ENCODE measurements at places on chromosomes 1 and 21. TPM values are rescaled to one million over a fixed set of nuclear protein-coding genes. Genes with fewer than 3 reads are reported as not detected.

RPF1 gene
- 50.7 TPM for polyA plus RNA-seq

GRCh38 chr1:218078916-218079315, 206.2 kb upstream of the RRP15 start:
- H3K4me1 ChIP-seq, result no peaks in the 10 kb centered on the region
- H3K36me3 ChIP-seq, result peaks cover 3% of the 10 kb centered on the region
- no peak overlapping the region for H3K27ac ChIP-seq
- H3K4me3 ChIP-seq, result no peak overlapping the region
- no peak for DNase-seq
- peaks cover 2% of the 10 kb centered on the region for H3K27me3 ChIP-seq

GRCh38 chr1:44412601-44413000, 7.5 kb downstream of the RNF220 start:
- DNase-seq, result no peak
- peaks cover 14% of the 10 kb centered on the region for H3K27me3 ChIP-seq
- H3K4me3 ChIP-seq, result no peak overlapping the region
- peaks cover 18% of the 10 kb centered on the region for H3K4me1 ChIP-seq

CA6 gene
- polyA plus RNA-seq, result not detected

- DNase-seq, result peak; percentile 62
- no peak overlapping the region for H3K27ac ChIP-seq
- peaks cover 13% of the 10 kb centered on the region for H3K4me1 ChIP-seq
- H3K36me3 ChIP-seq, result no peaks in the 10 kb centered on the region
- peak overlapping the region; percentile 89 for H3K4me3 ChIP-seq
- peaks cover 17% of the 10 kb centered on the region for H3K27me3 ChIP-seq
Observed at GRCh38 chr1:90850898-90851710, 134.0 kb upstream of the BARHL2 start.

C1orf87 gene
- not detected for polyA plus RNA-seq

DNA sequence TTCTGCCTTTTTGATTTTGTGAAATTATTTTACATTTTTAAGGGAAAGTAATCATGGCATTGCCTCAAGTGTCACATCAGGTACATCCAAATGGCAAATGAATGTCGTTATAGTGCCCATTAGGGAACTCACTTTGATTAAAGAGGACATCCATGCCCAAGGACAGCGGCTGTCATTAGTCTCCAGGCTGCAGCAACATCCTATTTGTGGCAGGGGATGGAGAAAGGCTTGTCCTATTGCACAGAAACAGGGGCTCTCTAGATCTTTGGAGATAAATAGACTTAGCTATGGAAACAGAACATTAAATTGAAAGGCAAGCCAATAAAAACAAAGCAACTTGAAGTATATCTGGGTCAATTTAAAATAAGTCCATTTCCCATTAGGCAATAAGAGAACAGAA, 439.3 kb downstream of the NEGR1 start:
- no peak overlapping the region for H3K4me3 ChIP-seq
- no peak overlapping the region for H3K27ac ChIP-seq
- no peaks in the 10 kb centered on the region for H3K4me1 ChIP-seq
- H3K27me3 ChIP-seq, result no peaks in the 10 kb centered on the region

KRTAP21-2 gene
- not detected for polyA plus RNA-seq

GBP6 gene
- polyA plus RNA-seq, result 0.17 TPM

DNAI4 gene
- polyA plus RNA-seq, result 0.57 TPM

KRTAP7-1 gene
- polyA plus RNA-seq, result not detected

- no peak overlapping the region for H3K27ac ChIP-seq
- no peaks in the 10 kb centered on the region for H3K36me3 ChIP-seq
- peaks cover 12% of the 10 kb centered on the region for H3K27me3 ChIP-seq
- no peak overlapping the region for H3K4me3 ChIP-seq
Observed at GRCh38 chr1:116122955-116123757, 12.0 kb downstream of the MAB21L3 start.

CRB1 gene
- 0.26 TPM for polyA plus RNA-seq

DNA sequence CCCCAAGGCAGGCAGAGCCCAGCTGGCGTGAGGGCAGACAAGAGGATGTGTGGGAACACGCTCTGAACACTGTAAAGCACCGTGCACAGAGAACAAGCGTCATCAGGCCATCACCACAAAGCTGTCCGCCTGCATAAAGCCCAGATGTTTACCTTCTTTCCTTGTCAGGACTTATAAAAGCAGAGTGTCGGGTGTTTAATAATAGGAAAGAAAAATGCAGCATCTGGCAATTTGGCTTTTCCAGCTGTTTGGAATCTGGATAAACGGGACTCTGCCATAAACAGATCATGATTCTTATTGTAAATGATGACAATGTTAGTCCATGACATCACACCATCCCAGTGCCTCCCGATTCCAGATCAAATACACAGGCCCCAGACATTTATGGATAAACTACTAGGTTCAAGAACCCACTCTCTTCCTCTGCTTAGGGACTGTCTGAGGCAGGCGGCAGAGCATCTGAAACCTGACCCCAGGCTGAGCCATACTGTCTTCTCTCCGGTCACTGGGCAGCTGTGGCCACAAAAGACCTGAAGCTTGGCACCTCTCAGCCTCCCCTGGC, 4.2 kb downstream of the GLIS1 start:
- H3K4me3 ChIP-seq, result no peak overlapping the region
- H3K27ac ChIP-seq, result no peak overlapping the region
- no peaks in the 10 kb centered on the region for H3K4me1 ChIP-seq
- peaks cover 5% of the 10 kb centered on the region for H3K27me3 ChIP-seq
- H3K36me3 ChIP-seq, result no peaks in the 10 kb centered on the region
- no peak for DNase-seq

DNA sequence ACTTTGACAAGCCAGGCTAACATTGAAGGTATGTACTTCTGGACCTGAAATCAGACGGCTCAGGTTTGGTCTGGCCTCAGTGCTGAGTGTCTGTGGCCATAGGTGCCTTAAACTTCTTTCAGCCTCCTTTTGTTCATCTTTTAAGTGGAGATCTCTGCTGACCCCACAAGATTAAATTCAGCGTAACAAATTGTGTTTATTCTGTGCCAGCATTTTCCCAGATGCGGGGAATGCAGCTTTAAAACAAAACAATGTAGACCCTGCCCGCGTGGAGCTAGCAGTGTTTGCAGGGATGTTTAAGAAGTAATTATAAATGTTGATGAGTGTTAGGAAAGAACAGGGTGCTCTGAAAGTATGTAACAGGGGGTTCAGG, 923 bp downstream of the CAP1 start:
- peak overlapping the region; percentile 94 for H3K4me3 ChIP-seq
- H3K27ac ChIP-seq, result peak overlapping the region; percentile 99
- peaks cover 13% of the 10 kb centered on the region for H3K36me3 ChIP-seq
- H3K27me3 ChIP-seq, result peaks cover 8% of the 10 kb centered on the region

DNA sequence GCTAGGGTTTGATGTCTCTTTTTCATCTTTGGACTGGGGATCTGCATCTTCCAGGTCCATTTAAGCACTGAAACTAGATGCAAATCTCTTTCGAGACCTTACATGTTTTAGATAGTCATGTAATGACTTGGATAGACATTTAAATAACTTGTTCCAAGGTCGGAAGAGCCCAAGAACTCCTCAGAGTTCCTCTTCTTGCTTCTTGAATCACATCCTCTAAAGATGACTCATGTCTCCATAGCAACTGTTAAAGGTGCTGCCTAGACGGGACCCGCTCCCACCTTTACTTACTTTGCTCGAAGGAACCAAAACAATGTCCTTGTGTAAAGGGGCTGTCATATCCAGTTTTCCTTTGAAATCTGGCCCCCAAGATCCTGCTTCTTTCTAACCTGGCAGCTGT, 130.0 kb downstream of the EDEM3 start:
- no peak for DNase-seq
- peaks cover 7% of the 10 kb centered on the region for H3K27me3 ChIP-seq
- no peak overlapping the region for H3K27ac ChIP-seq
- H3K36me3 ChIP-seq, result peaks cover 43% of the 10 kb centered on the region
- no peak overlapping the region for H3K4me3 ChIP-seq

GRCh38 chr21:37088186-37088735, 15.2 kb downstream of the TTC3 start:
- peaks cover 7% of the 10 kb centered on the region for H3K36me3 ChIP-seq
- DNase-seq, result no peak
- peaks cover 3% of the 10 kb centered on the region for H3K4me1 ChIP-seq
- no peak overlapping the region for H3K27ac ChIP-seq

DNA sequence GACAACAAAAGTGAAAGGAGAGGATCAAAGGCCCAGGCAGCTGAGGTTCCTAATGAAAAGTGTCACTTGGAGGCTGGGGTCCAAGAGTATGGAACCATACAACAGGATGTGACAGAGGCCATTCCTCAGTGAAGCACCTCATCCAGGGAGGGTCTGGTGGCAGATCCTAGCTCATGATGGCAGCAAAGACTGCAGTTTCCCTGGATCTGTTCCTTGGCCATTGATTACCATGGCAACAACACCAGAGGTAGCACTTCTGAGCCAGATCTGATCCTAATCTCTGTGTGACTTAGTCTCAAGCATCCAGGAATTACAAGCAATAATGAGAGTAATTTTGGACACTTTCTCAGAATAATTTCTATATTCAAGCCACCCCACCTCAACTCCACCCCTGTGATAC, 12.9 kb downstream of the FAM177B start:
- H3K27ac ChIP-seq, result no peak overlapping the region
- DNase-seq, result no peak
- H3K36me3 ChIP-seq, result no peaks in the 10 kb centered on the region

GRCh38 chr1:14318830-14319229, 279.7 kb upstream of the KAZN start:
- H3K36me3 ChIP-seq, result no peaks in the 10 kb centered on the region
- H3K4me3 ChIP-seq, result no peak overlapping the region
- DNase-seq, result no peak
